Activated CD8-positive, alpha-beta memory T cell treated with anti-CD3 and anti-CD28 coated beads for 1 hour (primary cell): ENCODE measurements at places on chromosomes 7 and 10.

DNA sequence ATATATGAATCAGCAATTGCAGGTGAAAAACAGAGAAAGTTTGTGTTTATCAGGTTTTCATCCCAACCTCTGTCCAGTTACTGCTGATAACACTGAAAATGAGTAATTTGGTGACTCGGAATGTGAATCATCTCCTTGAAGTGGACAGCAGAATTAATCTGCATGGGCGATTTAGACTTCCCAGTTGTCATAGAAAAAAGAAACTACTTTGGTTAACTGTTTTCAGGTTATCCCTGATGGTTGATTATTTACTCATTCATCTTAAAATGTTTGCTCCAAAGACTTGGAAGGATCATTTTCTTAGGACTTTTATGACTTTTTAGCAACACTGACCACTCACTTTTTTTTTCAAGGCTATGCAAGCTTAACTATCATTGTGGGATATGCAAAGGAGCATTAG, 504.1 kb upstream of the ANKRD30A start:
- no peak for DNase-seq

DNA sequence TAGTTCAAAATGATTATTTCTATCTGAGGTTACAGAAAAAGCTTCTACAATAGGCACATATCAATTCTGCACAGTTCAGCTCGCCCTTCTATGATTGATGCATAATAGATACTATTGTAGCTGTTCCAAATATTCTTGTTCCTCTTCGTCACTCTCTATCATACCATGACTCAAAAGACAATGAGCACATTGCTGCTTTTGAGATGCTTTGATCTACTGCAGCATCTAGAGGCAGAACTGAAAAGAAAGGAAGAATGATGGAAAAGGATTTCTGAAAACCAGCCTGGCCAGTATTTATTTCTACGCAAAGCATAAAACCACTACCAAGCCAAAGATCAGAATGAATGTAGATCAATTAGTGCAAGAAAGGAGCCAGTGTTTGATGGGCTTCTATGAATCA, 59.3 kb upstream of the PLXDC2 start:
- no peak for DNase-seq

DNA sequence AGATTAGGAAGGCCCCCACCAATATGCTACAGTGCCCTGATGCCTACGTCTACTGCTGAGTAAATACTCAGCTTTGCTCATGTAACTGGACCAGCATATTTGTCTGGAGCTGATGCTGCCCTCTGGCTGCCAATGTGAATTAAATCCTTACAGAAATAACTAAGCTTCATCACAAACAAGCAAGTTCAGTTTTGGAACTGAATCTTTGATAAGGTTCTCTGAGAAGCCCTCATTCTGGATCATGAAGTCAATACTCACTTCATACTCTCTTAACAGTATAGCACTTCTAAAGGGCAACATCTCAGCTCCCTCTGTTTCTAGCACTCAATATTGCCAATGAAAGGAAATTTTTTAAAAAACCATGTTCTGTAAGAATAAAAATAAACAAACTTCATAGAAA, 246.7 kb downstream of the ETV1 start:
- DNase-seq, result no peak

DNA sequence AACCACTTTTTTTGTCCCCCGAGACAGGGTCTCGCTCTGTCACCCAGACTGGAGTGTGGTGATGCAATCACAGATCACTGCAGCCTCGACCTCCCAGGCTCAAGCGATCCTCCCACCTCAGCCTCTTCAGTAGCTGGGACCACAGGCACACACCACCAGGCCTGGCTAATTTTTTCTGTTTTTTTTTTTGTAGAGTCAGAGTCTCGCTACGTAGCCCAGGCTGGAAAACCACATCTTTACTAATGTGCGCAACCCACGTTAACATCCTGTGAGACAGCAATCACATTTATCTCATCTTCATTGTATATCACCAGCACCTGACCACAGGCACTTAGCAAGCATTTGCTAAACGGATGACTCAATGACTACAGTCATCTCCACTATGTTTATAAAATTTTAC, 77.8 kb upstream of the ATP6V0A4 start:
- DNase-seq, result peak; percentile 43

- DNase-seq, result no peak
Observed at GRCh38 chr7:85094046-85094725, 92.7 kb downstream of the SEMA3D start.

DNA sequence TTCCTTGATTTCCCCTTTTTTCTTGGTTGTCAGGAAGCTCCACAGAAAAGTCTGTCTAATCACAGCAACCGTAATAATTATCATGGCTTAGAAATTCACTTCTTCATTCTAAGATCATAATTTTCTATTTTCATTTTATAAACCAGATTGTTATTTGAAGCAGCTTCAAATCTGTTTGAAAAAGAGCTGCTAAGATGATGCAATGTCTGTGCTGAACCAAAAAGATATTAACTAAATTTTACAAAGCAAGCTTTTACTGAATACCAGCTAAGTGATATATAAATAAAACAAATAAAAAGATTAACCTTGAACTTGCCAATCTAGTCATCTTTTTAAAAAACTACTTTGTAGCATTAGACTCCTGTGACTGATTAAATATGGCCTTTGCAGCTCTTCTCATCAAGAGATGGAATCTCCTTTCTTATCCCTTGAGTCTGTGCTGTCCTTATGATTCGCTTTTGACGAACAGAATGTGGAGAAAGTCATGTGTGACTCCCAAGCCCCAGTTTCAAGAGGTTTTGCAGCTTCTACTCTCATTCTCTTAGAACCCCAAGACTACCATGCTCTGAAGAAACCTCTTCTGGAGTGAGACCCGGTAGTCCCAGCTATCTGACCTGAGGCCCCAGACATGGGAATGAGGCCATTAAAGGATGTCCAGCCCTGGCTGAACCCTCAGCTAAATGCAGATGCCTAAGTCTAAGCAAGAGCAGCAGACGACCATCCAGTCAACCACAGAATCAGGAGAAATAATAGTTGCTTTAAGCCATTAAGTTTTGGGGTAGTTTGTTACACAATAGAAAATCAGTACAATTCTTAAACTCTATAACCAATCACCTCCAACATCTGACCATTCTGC, 14.4 kb downstream of the NAMPT start:
- no peak for DNase-seq

- no peak for DNase-seq
Observed at GRCh38 chr7:82950436-82950835, 212.2 kb downstream of the PCLO start.
